ENCODE measurements at places on chromosomes 13 and 19.
A peak's percentile ranks its signal among the peaks of the same experiment; 100 is the strongest.

- DNase-seq: no peak
These were observed 78.9 kb upstream of the PEG3 start for GRCh38 chr19:56919308-56919995.

GRCh38 chr19:7788933-7789323 lies 25.9 kb downstream of the CLEC4M start:
- no peak for DNase-seq

DNA sequence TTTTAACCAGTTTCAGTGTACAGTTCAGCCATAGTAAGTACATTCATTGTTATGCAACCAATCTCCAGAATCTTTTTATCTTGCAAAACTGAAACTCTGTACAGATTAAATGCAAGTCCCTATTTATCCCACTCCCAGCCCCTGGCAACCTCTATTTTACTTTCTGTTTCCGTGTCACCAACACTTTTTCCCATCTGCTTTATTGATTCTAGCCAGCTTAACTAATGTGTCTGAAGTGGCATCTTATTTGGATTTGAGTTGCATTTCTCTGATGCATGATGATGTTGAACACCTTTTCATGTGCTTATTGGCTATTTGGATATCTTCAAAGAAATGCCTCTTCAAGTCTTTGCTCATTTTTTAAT lies 18.9 kb downstream of the SPATA13 start:
- DNase-seq: no peak

DNA sequence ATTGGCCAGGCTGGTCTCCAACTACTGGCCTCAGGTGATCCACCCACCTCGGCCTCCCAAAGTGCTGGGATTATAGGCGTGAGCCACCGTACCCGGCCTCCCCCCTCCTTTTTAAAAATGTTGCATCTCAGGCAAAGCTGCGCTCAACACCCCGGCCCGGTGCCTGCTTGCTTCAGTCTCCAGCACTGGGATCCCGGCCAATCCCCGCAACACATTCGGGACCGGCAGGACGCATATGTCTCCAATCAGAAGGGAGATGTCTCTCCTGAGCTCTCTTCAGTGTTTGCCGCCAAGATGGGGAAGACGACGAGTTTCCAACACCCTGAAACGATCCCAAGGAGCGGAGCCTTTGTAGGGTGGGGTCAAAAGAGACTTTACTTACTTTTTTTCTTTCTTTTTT lies 16.1 kb downstream of the GNG7 start:
- DNase-seq: no peak

- DNase-seq: no peak
These were observed 1.2 kb upstream of the ZNF574 start for GRCh38 chr19:42074513-42075363.

- no peak for DNase-seq
These were observed 8.1 kb upstream of the ARL11 start for GRCh38 chr13:49620170-49620621.

DNA sequence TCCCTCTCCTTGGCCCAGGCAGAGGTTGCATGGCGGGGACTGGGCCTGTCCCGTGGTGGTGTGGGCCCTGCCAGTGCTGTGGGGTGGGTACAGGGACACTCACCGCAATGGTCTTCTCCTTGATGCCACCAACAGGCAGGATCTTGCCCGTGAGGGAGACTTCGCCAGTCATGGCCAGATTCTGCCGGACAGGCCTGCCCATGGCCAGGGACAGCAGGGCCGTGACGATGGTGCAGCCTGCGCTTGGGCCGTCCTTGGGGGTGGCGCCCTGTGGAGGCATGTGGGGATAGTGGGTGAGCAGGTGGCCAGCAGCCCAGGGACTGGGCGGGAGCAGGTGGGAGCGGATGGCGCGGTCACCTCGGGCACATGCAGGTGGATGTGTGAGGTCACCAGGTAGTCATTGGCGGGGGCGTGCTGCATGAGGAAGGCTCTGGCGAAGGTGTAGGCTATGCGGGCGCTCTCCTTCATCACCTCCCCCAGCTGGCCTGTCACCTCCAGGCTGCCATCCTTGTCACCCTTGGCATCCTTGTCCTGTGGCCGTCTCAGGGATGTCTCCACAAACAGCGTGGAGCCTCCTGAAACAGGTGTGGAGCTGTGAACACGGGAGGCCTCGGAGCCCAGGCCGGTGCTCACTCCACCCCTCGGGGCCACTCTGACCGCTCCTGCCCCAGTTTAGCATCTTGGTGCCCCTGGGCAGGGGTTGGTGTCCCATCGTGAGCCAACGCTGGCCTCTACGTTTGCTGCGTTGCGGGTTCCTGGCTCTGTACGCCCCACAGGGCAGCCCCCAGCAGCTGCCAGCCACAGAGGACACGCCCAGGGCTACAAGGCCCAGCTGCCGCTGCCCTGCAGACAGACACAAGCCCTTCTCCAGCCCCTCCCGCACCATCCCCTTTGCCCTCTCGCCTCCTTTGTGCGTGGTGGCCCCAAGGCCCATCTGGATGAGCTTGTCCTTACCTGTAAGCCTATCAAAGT lies 3.4 kb downstream of the RPL36 start:
- no peak for DNase-seq

GRCh38 chr19:49247676-49248075 lies 77.3 kb downstream of the SLC6A16 start:
- DNase-seq: no peak

GRCh38 chr13:28623782-28624706 lies 34.9 kb upstream of the POMP start:
- no peak for DNase-seq

DNA sequence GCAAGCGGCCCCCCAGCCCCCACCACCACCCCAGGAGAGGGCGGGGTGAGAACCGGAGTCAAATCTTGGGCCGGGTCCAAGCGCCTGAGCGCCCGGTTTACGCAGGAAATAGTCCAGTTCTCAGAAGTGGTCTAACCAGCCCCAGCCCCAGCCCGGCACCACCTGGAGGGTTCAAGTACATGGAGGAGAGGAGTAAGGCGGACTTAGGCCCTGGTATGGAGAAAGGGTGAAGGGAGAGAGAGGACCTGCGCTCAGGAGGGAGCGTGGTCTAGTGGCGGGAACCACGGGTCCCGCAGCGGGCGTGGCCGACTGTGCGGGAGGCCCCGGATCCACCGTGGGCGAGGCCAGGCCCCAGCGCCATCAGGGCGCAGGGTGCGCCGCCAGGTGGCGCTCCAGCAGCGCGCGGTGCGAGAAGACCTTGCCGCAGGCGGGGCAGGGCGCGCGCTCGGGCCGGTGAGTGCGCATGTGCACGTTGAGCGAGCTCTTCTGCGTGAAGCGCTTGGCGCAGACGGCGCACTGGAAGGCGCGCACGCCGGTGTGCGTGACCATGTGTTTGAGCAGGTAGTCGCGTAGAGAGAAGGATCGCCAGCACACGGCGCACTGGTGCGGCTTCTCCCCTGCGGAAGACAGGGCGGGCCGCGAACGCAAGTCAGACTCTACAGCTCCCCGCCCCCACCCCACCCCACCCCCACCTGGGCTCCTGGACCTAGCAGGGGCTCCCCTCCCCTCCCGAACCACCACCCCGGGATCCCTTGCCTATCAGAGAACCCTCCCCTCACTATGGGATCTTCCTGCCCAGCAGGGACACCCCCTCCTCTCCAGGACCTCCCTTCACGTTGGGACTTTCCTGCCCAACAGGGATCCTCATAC lies 2.1 kb upstream of the SLC27A5 start:
- peak; percentile 63 for DNase-seq

DNA sequence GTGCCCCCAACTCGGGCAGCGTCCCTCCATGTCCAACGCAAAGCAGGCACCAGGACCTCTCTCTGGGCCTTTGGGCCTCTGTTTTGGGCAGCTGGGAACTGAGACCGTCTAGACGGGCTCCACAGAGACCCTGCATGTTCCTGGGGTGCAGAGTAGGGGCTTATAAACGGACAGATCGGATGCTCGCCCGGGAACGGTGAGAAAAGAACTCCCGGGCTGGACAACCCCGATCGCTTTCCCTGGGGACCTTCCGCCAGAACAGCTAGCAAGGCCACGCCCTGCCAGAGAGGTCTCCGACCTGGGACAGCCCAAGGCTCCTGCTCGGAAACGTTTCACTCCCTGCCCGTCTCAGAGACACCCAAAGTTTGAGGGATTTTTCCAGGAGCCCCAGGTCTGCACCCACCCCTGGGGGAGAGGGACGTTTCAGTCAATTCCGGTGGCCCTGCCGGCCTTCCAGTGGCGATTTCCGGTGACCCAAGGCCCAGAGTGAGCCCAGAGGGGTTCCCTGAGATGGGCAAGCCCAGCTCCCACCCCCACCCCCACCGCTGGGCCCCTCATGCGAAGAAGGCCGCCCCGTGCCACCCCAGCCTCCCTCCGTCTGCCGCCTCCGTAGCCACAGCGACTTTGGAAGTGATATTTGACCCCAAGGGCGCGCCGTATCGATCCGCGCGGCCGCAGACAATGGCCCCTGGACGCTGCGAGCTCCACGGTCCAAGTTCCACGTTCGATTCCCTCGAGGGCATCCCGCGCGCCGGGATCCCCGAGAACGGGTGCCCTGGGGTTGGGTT lies 1.7 kb downstream of the NR2F6 start:
- DNase-seq: no peak

DNA sequence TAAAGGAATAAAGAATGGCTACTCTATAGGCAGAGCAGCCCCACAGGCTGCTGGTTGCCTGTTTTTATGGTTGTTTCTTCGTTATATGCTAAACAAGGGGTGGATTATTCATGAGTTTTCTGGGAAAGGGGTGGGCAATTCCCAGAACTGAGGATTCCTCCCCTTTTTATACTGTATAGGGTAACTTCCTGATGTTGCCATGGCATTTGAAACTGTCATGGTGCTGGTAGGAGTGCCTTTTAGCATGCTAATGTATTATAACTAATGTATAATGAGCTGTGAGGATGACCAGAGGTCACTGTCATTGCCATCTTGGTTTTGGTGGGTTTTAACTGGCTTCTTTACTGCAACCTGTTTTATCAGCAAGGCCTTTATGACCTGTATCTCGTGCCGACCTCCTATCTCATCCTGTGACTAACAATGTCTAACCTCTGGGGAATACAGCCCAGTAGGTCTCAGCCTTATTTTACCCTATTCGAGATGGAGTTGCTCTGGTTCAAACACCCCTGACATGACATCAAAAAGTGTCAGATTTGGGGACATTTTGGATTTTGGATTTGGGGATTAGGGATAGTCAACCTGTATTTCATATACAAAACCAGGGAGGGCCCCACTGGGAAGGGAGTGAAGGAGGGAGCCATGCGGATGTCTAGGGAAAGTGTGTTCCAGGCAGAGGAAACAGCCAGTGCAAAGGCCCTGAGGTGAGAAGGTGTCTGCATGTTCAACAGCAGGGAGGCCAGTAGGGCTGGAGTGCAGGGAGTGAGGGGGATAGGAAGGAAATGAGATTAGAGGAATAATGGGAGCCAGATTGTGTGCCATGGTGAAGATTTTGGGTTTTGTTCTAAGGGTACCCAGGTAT lies 10.9 kb downstream of the FXYD5 start:
- DNase-seq: no peak

GRCh38 chr13:82747291-82747690 lies 1135.0 kb downstream of the SLITRK1 start:
- no peak for DNase-seq

DNA sequence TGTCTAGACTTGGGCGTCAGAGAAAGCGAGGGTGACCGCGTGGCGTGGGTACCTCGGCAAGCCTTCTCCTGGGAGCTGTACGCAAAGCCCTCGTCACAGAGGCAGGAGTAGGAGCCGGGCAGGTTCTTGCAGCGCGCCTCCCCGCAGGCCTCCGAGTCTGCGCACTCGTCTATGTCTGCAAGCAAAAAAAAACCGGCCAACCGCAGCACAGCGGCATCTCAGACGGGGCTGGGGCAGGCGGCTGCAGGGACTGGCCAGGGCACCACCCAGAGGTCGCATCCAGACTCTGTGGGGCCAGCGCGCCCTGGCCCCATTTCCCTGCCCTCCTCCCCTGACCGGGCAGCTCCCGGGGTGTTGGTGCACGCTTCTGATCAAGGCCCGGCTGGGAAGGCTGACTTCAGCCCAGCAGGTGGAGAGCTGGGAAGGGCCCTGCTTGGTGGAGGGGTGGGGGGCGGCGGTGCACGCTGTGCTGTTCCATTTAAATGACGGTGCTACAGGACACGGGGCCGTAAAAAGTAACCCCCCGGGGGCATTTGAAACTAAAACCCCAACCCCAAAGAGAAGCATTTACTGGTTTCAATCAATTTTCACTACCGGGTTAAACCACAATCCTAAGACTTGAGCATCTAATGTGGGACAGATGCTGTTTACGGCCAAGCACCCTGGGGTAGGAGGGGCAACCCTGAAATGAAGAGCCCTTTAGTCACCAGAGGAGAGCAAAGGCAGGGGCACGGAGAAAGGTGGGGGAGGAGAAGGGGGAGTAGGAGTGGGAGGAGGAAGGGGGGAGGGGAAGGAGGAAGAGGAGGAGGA lies 28.2 kb downstream of the GAS6 start:
- no peak for DNase-seq

- DNase-seq: no peak
These were observed 124.2 kb upstream of the SERP2 start for GRCh38 chr13:44249431-44249836.

DNA sequence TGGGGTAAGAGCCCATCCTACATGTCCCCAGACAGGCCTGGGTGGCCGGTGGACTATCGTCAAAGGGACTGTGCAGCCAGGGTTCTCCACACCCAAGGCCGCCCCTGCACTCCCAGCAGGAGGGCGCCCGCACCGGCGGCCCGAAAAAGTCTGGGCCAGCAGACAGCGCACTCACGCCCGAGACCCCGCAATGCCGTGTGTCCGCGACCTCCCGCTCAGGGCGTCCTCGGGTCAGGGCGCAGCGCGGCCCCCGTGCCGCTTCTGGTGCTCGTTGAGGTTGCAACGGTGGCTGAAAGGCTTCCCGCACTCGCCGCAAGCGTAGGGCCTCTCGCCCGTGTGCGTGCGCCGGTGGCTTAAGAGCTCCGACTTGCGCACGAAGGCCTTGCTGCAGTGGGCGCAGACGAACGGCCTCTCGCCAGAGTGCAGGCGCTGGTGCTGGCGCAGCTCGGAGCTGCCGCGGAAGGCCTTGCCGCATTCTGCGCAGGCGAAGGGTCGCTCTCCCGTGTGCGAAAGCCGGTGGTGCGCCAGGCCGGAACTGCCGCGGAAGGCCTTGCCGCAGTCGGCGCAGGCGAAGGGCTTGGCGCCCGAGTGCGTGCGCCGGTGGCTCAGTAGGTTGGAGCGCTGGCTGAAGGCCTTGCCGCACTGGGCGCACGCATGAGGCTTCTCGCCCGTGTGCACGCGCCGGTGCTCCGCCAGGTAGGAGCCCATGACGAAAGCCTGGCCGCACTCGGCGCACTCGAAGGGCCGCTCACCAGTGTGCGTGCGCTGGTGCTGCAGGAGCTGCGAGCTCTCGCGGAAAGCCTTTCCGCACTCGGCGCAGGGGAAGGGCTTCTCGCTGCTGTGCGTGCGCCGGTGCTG lies 2.8 kb upstream of the A1BG start:
- no peak for DNase-seq

- DNase-seq: peak; percentile 71
These were observed 35.3 kb upstream of the NPAS1 start for GRCh38 chr19:46984077-46985010.

- DNase-seq: no peak
These were observed 9.2 kb downstream of the FGF14 start for GRCh38 chr13:102392481-102393209.

DNA sequence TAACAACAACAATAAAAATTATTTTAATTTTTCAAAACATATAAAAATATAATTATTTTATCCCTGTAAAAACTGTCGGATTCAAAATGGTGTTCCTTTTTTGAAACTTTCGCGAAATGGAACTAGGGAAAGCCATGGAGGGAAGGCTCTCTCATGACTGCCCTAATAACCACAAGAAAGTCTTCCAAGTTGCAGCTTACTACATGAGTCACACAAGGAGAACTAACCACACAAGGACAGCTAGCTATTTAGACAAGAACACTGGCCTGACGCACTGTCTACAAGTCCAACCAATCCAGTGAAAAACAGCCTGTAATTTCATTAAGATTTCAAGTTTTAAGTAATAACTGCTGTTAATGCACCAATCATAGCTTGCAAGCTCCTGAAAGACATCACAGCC lies 319.2 kb upstream of the PCDH9 start:
- DNase-seq: no peak
